NCI-H524 (cell line): ENCODE measurements at places on chromosomes 7 and 10.
A peak's percentile ranks its signal among the peaks of the same experiment; 100 is the strongest.

- peak; percentile 4 for DNase-seq
Observed at GRCh38 chr7:74290981-74291441, 1.8 kb downstream of the CLIP2 start.

DNA sequence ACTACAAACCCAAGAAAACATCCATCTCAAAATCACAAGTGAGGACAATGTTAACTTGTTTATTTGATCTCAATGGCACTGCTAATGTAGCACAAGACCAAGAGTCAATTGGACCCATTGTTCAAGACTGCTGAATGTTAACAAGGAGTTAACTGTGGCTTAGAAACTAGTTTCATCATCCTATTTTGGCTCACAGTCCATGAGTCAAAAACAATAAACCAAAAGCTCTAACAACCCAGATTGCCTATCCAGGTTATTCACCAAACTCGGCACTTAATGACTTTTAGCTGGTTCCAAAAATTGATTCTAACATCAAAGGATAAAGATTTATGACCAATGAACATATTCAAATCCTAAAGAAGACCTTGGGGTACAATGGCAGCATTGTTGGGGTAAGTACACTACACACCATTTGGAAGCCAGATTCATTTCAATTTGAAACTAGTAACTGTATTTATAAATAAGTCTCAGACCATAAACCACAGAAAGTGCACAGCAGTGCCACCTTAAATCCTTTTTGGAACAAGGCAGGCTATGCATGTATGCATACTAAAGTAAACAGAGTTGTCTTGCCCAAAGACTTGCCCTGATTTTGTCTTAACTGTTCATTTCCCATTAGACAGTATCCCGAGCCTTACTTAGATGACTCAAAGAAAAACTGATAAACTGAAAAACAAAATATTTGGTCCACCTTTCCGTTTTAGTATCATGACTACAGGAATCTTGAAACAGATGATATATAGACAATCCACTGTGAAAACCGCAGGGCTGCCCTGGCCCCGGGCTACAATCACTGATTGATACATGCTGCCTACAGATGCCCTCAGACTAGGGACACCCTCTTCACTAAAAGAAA is 84.5 kb downstream of the SRPK2 start:
- no peak for DNase-seq

DNA sequence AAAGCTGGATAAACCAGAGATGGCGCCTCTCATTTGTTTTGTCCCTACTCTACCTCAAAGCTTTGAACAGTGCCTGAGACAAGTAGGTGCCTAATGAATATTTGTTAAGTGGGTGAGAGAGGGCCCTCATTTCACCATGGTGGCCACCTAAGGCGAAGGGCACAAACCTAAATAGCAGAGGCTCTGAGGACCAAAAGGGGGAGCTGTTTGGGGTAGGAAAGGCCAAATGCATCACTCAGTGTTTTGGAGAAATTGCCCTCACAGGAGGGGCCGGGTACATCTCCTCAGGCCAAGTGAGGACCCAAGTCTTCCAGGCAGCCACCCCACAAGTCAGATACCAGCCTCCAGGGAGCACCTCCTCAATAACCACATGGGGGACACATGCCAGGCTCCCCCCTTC is 14.0 kb downstream of the IMPDH1 start:
- no peak for DNase-seq

DNA sequence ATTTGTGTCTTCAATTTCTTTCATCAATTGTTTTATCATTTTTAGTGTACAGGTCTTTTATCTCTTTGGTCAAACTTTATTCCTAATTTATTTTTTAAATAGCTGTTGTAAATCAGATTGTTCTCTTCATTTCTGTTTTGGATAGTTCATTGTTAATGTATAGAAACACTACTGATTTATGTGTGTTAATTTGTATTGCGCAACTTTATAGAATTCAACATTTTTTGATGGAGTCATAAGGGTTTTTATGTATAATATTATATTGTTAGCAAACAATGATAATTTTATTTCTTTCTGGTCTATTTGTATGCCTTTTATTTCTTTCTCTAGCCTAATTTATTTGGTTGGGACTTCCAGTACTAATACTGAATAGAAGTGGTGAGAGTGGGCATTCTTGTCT is 181.2 kb downstream of the CCDC7 start:
- DNase-seq: no peak

- peak; percentile 36 for DNase-seq
Observed at GRCh38 chr7:149625340-149625946, 127.8 kb upstream of the ZNF746 start.

- DNase-seq: no peak
Observed at GRCh38 chr7:155881471-155882350, 69.4 kb upstream of the SHH start.
